ENCODE measurements at places on chromosomes 3 and 15.

GRCh38 chr3:45182915-45183871 lies 37.0 kb upstream of the CDCP1 start:
- peak; percentile 31 for DNase-seq

- DNase-seq: no peak
These were observed 558.7 kb downstream of the MAGI1 start for GRCh38 chr3:65479990-65480389.

DNA sequence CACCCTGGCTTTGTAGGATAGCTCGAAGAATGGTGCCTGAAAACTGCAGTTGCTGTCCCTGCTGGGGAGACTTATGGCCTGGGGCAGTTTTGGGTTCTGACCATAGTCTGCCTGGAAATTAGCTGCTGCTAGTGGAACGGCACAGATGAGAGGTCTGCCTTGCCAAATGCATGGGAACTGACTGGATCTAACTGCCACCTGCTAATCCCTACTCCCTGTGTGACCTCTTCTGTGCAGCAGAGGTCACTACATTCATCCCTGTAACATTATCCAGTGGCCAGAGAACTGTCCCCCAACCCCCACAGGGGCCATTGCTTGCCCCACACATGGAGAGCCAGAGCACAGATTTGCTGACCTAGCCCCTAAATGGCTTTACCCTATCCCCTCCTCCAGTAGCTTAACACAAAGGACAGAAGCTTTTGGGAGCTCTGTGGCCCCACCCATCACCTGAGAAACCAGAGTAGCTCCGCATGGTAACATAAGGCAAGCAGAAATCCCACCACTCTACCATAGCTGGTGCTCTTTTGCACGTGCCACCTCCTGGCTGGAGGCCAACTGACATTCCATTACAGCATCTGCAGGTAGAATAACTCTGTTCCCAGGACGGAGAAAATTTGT lies 840.0 kb downstream of the EPHA3 start:
- DNase-seq: no peak

DNA sequence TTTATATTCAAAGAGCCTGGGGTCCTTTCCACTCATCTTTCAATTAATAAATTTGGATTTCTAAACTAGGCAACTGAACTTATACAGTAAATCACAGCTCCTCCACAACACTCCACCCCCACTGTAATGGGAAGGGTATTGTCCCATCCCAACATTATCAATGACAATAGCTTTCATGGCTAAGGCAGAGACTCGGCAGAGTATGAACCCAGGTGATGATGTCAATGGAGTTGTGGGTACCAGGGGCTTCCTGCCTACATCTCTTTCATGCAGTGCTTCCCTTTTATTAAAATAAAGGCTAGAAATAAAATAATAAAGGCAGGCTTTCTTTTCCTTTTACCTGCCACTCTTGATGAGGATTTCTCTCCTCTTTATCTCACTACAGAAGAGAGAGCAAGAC lies 109.5 kb downstream of the ADAM10 start:
- no peak for DNase-seq

- DNase-seq: no peak
These were observed 33.2 kb downstream of the ADAMTS17 start for GRCh38 chr15:100308608-100309007.

- DNase-seq: no peak
These were observed 279.2 kb downstream of the GABRG3 start for GRCh38 chr15:27250223-27250622.

- no peak for DNase-seq
These were observed 184.3 kb downstream of the PLCH1 start for GRCh38 chr3:155560594-155560993.

- peak; percentile 80 for DNase-seq
These were observed 12.1 kb upstream of the CX3CR1 start for GRCh38 chr3:39291903-39292329.

GRCh38 chr3:169286992-169287391 lies 376.5 kb downstream of the MECOM start:
- no peak for DNase-seq

DNA sequence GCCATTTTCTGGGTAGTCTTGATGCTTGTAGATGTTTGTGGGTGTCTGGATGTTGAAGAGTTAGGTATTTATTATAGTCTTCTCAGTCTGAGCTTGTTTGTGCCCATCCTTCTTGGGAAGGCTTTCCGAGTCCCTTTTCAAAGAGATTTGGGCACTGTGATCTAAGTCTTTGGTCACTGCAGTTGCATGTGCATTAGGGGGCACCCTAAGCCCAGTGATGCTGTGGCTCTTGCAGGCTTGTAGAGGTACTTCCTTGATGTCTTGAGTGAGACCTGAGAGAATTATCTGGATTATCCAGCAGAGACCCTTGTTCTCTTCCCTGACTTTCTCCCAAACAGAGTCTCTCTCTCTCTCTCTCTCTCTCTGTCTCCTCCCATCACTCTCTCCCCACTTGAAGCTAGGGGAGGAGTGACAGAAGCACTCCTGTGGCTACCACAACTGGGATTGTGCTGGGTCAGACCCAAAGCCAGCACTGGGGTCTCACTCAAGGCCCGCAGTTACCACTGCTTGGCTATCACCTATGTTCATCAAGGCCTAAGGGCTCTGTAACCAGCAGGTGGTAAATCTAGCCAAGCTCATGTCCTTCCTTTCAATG lies 68.5 kb downstream of the TMCO5A start:
- no peak for DNase-seq

DNA sequence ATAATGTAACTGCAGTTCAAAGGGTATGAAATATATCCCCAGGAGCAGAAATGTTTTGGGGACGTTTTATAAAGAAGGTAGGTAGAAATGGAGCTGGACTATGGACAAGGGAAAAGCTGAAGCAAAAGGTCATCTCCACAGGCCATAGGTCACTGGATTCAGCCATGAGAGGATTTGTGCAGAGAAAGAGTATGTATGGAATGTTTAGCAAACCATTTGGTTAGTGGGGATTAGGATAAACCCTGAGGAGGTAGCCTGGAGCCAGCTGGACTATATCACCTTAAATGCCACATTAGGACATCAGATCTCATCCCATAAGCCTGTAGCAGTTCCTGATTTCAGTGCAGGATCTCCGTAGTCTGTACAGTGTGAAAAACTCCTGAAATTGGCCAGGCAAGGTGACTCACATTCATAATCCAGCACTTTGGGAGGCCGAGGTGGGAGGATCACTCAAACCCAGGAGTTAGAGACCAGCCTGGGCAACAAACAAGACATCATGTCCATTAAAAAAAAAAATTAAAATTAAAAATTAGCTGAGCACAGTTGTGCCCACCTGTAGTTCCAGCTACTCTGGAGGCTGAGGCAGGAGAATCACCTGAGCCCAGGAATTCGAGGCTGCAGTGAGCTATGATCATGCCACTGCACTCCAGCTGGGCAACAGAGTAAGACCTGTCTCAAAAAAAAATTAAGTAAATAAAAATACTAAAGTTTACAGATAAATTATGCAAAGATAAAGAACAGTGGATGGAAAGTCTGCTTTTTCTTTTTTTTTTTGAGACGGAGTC lies 4.7 kb downstream of the IP6K1 start:
- DNase-seq: no peak

DNA sequence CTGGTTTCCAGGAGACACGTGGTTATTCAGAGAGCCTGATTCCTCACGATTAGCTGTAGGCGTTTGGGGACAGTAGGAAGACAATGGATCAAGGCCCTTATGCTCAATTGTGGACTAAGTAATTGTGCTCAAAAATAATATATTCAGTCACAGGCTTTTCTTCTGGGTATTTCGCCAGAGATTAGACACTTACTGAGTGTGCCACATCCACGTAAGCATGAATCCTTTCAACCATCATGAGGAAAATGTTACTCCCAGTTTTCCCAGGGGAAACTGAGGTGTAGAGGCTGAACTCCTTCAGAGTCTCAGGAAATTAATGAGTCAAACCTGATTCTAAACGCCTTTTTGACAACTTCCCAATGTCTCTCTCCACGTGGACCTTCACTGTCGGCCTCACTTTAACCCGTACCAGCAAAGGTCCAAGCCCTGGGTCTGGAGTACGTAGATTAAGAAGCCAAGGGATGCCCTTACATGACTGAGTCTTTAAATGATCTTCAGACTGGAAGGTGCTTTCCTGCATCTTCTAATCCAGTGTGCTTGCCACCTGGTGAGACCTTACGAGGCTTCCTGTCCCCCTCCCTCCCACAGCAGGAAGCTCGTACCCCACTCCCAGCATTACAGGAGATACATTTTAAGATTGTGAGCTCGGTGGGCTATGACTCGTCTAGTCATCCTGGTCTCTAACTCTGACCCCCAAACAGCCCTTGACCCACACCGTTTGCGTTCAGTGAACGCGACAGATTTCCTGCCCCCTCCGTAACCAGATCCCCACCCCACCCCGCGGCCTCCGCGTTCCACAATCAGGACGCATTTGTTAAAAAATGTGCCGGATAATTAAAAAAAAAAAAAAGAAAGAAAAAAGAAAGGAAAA lies 1.7 kb downstream of the PKM start:
- DNase-seq: no peak

DNA sequence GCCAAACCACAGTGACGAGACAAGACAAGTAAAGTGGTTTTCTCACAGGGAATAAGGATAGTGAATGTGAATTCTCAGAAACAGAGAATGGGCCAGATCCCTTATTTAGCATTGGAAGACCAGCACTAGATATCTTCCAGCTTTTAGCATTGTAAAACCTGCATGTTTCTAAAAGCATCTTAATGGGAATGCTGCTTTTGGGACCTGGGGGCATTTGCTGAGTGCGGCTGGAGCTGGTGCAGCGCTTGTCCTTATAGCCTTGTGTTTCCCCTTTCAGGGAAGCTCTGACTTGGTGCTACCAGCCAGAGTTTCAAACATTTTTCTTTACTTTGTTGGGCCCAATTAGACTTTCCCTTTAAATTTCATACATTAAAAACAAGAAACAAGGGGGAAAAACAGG lies 52.9 kb downstream of the CLSTN2 start:
- no peak for DNase-seq

- DNase-seq: no peak
These were observed 221.8 kb downstream of the CBLB start for GRCh38 chr3:105647047-105647446.

DNA sequence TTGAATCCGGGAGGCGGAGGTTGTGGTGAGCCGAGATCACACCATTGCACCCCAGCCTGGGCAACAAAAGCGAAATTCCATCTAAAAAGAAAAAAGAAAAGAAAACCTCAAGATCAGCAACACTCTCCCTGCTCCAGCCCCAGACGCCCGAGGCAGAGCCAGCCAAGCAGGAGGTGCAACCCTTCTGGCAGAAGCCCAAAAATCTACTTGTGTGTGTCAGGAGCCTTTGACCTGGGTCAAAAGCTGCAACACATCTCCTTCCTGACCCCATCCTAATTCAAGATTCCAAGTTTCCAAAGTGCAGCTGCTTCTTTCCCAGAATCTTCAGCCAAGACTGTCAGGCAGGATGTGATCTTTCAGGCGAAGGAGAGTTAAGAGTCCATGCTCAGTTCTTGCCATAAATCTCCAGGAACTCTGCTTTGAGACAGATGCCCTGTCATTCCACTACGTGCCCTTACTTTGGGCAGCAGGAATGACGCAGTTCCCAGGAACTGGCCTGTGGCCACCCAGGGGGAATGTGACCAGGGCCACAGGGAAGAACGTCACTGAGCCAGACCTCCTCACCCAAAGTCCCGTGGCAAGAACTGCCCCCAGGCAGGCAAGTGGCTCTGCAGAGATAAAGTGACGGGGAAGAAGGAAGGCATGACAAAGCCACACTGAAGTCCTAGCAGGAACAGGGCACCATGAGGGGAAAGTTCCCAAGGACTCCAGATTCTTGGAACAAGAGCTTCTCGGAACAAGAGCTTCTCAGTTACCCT lies 39.4 kb downstream of the SH3BP5 start:
- DNase-seq: no peak

DNA sequence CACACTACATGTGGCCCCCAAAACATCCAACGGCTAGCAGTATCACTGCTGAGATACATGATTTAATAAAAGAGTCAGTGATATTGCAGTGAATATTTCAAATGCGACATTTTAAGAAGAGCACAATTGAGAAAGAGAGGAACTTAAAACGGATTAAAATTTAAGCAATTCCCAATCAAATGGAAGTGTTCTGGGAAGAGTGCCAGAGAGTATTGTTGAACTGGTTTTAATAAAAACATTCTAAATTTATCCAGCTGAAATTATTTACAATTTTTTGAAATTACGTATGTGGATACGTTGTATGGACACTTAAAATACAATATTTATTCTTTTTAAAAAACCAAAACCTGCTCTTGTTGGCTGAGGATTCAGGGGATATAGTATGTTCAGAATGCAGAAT lies 117.7 kb downstream of the C3orf38 start:
- DNase-seq: no peak

DNA sequence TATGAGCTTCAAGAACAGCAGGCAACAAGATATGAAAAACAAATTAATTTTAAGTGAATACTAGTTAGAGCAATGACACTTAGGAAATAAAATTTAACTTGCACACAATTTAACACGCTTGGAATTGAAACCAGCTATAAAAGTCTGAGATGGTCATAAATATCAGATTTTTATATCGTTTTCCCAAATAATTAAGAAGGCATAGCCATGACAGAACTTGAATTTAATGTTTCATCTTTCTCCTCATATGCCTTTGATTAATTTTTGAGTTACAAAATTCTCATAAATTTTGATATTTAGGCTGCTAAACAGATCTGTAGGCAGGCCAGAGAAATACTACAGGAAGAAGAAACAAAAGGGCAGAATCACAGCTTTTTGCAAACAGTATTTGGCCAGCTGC lies 38.5 kb downstream of the CD200R1L start:
- no peak for DNase-seq

DNA sequence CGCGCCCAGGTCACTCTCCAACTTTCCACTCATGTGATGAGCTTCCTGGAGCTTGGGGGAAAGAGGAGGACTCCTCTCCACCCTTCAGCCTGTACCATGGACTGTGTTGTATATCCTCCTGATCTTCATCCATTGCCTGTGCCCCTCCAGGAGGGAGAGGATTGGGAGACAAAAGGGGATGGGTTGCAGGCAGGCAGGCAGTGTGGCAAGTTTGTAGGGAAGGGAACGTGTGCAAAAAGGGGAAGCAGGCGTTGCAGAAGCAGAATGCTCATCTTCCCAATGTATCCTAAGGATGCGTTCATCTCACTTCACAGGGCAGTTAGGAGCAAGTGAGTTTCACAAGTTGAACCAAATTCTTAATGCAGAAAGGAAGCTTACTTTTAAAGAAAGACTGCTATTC lies 28.1 kb upstream of the GHSR start:
- no peak for DNase-seq

DNA sequence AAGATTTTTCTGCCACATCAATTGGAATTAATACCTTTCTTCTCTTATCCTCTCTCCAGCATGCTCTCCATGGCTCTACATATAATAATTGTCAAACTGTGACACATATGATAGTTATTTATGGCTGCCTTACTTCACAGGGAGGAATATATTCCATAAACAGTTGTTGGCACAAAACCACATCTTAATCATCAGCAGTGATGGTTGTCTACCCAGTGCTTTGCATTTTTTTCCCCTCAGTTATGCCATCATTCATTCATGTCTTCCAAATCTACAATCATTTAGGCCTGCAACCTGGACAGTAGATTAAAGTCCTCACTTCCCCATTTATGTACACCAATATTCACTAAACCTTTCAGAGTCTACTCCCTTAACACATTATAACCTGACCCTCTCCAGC lies 107.7 kb downstream of the THRB start:
- no peak for DNase-seq

All from HEK293T (cell line).